GM13977 (cell line): ENCODE measurements at places on chromosomes 1 and 21.

GRCh38 chr1:227939791-227940771 is 7.7 kb downstream of the WNT9A start:
- DNase-seq: no peak

- no peak for DNase-seq
These were observed 26.6 kb downstream of the NRDC start for GRCh38 chr1:51851882-51852396.

- DNase-seq: no peak
These were observed 30.6 kb downstream of the PRKAA2 start for GRCh38 chr1:56675763-56676162.

DNA sequence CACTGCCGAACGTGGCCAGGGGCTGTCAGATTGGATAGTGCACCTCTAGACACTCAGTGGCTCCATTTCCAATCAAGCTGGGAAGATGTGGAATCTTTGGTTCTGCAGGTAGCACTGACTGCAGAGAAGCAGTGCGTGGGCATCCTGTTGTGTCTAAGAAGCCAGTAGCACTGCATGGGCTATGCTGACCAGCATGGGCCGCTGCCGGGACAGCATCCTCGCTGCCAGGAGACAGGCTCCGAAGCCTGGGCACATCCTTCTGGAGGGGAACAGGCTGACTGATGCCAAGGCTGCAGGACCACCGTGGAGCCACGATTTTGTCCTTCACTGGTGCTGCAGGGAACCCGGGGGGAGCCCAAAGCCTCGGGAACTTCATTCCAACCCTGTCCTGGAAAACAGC is 649.4 kb downstream of the NPHP4 start:
- no peak for DNase-seq

DNA sequence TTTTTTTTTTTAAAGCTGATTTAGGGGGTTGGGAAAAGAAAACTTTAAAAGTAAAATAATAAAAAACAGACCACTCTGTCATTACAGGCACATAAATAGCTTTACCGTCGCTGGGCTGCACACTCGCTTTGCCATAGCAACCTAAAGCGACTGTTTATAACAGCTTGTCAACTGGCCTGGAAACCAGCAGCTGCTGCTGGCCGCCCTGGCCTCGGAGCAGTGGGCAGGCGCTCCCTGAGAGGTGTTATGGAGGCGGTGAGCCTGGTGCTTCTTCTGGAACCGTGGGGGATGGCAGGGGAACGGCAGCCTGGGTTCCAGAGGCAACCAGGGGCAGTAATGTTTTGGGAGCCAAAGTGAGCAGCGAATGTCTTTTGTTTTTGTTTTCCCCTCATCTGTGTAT is 45.7 kb downstream of the ATP2B4 start:
- no peak for DNase-seq

DNA sequence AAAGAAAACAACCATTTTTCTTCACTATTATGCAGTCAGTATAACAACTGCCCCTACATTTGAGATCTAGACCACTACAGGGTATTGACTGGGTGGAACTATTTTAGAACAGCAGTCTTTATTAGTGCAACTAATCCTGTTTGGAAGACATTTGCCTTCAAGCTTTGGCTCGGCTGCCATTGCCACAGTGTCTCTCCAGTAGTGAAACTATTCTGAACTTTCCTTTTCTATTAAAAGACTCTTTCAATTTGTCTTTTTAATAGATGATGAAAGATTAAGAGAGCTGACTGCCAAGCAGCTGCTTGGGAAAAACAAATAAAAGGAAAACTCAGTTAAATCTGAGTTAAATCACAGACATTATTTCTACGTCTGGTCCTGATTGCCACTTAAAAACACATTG is 49.3 kb downstream of the LPGAT1 start:
- DNase-seq: peak; percentile 10

- DNase-seq: peak; percentile 28
These were observed 163.0 kb upstream of the KAZN start for GRCh38 chr1:14435368-14436023.

GRCh38 chr1:61953076-61953789 is 211.0 kb downstream of the PATJ start:
- DNase-seq: no peak
